ENCODE measurements at places on chromosomes 6 and 20. TPM values are rescaled to one million over a fixed set of nuclear protein-coding genes. Genes with fewer than 3 reads are reported as not detected.

The BFSP1 gene
- polyA plus RNA-seq = 4.9 TPM

- no peak for DNase-seq
These were observed 33.0 kb downstream of the CHRNA4 start for GRCh38 chr20:63328026-63328700.

The HFE gene
- 8.6 TPM for polyA plus RNA-seq

GRCh38 chr6:134373282-134373922 lies 55.5 kb upstream of the SGK1 start:
- no peak for DNase-seq

The PHACTR1 gene
- 14.6 TPM for polyA plus RNA-seq

The FARS2 gene
- 19.5 TPM for polyA plus RNA-seq

GRCh38 chr6:111992851-111993250 lies 61.1 kb upstream of the CCN6 start:
- DNase-seq = no peak

The CCN6 gene
- 2.7 TPM for polyA plus RNA-seq

The TMEM151B gene
- 1.2 TPM for polyA plus RNA-seq

GRCh38 chr6:13308332-13308731 lies 20.0 kb downstream of the TBC1D7 start:
- DNase-seq = no peak

The SLC35F1 gene
- 2.4 TPM for polyA plus RNA-seq

The ZNF311 gene
- 6.9 TPM for polyA plus RNA-seq

The FAM120B gene
- polyA plus RNA-seq = 35.7 TPM

DNA sequence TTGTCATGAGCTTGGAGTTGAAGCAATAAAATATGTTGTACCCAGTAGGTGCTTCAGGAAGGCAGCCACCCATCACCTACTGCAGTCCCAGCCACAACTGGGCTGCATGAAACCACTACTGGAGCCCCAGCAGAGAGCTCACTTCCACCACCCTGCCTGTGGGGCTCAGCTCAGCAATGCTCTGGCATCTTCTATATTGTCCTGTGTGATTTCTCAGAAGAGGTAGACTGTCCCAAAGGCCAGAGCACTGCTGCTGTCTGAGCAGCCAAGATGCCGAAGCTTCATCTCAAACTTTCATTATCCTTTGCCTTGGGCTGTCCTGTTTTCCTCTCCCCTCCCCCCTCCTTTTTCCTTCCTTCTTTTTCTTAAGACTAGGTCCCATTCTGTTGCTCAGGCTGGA lies 126.9 kb downstream of the DHX35 start:
- no peak for DNase-seq

The TTLL9 gene
- 6.2 TPM for polyA plus RNA-seq

The BPIFB4 gene
- not detected for polyA plus RNA-seq

The GLYATL3 gene
- not detected for polyA plus RNA-seq

DNA sequence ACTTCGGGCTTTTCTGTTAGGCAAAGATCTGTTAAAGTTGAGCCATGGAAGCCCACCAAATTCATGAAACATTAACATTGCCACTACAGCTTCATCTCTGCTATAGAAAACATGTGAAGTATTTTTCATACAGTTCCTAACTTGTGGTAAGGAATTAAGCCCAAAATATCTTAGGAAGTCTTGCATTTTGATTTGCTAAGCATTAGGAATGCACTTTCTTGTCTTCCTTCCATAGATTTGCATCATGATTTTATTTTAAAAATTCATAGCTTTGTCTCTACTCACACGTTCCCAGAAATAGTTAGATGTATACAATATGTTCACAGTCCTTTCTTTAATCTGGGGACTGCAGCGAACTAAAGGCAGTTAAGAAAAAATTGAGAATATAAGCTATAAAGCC lies 325.6 kb downstream of the CENPW start:
- no peak for DNase-seq

- DNase-seq = no peak
These were observed 437 bp upstream of the CDKAL1 start for GRCh38 chr6:20533746-20534294.

DNA sequence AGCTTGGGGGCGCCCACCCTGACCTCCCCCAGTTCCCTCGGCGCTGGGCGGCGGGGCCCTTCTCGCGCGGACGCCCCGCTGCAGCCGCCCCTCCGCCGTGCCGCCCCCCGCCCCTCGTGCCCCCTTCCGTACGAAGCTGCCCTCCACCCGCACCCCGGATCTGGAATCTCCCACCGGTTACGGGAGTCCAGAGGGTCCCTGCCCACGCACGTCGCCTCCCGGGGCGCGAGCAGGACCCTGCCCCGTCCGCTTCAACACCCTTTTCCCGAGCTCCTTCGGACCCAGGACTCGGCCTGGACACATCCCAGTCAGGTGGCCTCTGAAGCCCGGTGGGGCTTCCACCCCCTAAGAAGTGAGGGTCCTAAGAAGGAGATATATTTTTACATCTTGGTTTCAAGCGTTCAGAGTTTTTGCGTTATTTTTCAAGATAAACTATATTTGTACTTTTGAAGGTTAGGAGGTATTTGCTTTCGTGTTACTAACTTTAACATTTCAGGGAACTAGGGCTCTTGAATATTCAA lies 506 bp downstream of the ARFGAP1 start:
- no peak for DNase-seq

DNA sequence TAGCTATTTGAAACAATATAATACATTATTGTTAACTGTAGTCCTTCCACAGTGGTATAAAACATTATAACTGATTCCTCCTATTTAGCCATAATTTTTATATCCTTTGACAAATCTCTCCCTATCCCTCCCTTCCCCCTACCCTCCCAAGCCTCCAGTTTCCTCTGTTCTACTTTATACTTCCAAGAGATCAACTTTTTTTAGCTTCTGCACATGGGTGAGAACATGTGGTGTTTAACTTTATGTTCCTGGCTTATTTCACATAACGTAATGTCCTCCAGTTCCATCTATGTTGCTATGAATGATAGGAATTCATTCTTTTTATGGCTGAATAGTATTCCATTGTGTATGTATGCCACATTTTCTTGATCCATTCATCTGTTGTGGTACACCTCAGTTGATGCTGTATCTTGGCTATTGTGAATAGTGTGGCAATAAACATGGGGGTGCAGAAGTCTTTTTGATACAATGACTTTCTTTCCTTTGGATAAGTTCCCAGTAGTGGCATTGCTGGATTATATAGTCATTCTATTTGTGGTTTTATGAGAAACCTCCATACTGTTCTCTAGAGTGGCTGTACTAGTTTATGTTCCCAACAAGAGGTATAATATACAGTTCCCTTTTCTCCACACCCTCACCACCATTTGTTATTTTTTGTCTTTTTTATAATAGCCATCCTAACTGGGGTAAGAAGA lies 205.0 kb downstream of the KCNQ5 start:
- DNase-seq = no peak

DNA sequence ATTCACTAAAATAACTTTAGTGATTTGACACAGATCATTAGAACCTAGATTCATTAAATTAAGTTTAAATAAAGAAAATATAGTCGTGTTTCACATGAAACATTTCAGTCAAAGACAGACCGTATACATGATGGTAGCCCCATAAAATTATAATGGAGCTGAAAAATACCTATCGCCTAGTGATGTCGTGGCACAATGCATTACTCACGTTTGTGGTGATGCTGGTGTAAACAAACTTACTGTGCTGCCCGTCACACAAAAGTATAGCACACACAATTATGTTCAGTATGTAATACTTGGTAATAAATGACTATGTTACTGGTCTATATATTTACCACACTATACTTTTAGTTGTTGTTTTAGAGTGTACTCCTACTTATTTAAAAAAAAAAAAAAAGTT lies 17.3 kb downstream of the DST start:
- no peak for DNase-seq

The CRISP2 gene
- not detected for polyA plus RNA-seq

All from left renal pelvis (tissue), 4 donors.